ENCODE measurements at places on chromosomes 1 and 21.

GRCh38 chr21:41316200-41317062 is at the start of gene FAM3B:
Gene FAM3B, plus strand, starts transcription at chr21:41316801. Its CDS starts 79 bp downstream, at chr21:41316880.
- no peak for DNase-seq

DNA sequence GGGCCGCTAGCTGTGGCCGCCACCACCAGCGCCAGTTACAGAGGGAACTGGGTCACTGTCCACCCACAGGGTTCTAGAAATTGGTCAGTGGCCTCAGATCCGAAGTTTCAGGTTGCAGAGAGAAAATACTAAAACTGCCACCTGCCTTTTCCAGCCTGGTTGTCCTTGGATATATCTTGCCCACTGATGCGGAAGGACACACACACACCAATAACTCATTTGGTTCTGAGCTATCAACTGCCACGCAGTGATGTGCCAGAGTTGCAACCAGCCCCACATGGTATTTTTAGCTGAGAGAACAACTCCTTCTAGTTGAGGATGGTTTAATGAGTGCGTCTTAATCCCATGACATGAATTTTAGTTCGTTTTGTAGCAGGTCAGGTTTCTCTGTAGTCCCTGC is 68.1 kb downstream of the SH3BGR start:
- no peak for DNase-seq

GRCh38 chr1:70429219-70429618 is 18.2 kb downstream of the CTH start:
- DNase-seq = peak; percentile 48

DNA sequence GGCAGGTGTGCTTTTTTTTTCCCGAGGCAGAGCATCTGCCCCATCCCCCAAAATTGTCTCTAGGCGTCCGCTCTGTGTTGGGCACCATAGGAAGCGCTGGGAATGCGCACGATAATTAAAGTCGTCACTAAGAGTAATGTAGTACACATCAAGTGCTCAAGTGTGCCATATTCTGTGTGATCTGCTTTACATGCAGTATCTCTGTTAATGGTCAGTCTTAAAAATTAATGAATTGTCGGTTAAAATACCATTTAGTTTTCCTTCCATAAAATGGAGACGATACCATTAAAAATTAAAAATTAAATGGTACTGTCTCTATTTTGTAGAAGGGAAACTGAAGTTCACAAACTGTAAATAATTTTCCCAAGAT is 544 bp upstream of the CCT8 start:
- DNase-seq = no peak

- no peak for DNase-seq
Observed at GRCh38 chr1:218525031-218525430, 179.9 kb downstream of the TGFB2 start.

GRCh38 chr1:234217316-234217840 is 155.9 kb upstream of the COA6 start:
- DNase-seq = no peak

DNA sequence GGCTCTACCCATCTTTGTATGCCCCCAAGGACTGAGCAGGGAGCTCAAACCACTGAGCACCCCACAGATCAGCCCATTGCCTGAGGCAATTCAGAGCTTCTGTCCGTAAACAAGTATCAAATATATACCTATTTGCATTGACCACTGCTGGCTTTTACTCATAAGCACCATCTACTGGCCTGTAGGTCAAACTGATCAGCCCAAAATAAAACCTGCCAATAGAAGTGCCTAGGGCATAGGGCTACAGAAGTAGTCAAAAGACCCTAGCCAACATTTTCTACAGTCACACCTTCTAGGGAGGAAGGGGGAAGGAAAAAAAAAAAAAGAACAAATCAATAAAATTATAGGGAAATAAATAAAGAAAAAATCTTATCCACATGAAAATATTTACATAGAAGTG is 5.3 kb upstream of the LCE3D start:
- DNase-seq = no peak

- no peak for DNase-seq
Observed at GRCh38 chr1:19371226-19372135, 59.4 kb downstream of the SLC66A1 start.

- DNase-seq = no peak
Observed at GRCh38 chr1:115924770-115925169, 51.5 kb upstream of the SLC22A15 start.
